A549 treated with GW870086 at 1 μM for 4 hours (cell line): ENCODE measurements at places on chromosomes 3 and 15. TPM values are rescaled to one million over a fixed set of nuclear protein-coding genes. Genes with fewer than 3 reads are reported as not detected.

Gene DCLK3
- total RNA-seq, result not detected in 5 replicates

Gene SLC6A1
- total RNA-seq, result 0.03 TPM in 1 of 5 replicates, not detected in the others

Gene EAF2
- 1.5 to 2.9 TPM (median 2.1 TPM) in 5 replicates for total RNA-seq

Gene SLC35A5
- 11.7 to 18.1 TPM (median 16.0 TPM) in 5 replicates for total RNA-seq

Gene CTSH
- total RNA-seq, result 40.7 to 48.7 TPM (median 46.8 TPM) in 5 replicates

Gene P2RY14
- not detected in 5 replicates for total RNA-seq

Gene CD200R1
- 0.06 to 0.09 TPM (median 0.08 TPM) in 4 of 5 replicates, not detected in the other for total RNA-seq

Gene TRIM71
- total RNA-seq, result 0.03 TPM in 1 of 5 replicates, not detected in the others

Gene SCAANT1
- total RNA-seq, result not detected in 5 replicates

Gene RARRES1
- 7.6 to 13.8 TPM (median 10.2 TPM) in 5 replicates for total RNA-seq

Gene IMPG2
- not detected in 5 replicates for total RNA-seq

Gene OCA2
- total RNA-seq, result 0.18 to 0.63 TPM (median 0.23 TPM) in 5 replicates

Gene DUOX1
- total RNA-seq, result not detected in 5 replicates
